Stomach (tissue), 19 donors: ENCODE measurements at places on chromosomes 3 and 15. TPM values are rescaled to one million over a fixed set of nuclear protein-coding genes. Genes with fewer than 3 reads are reported as not detected.

Gene CAMK2N2
- 0.68 TPM for polyA plus RNA-seq

Gene MKRN3
- polyA plus RNA-seq: not detected

Gene ADAMTS7
- polyA plus RNA-seq: 1.7 TPM

Gene SPTBN5
- polyA plus RNA-seq: 2.6 TPM

Gene TXNRD3
- polyA plus RNA-seq: 5.2 TPM

Gene ADGRG7
- not detected for polyA plus RNA-seq

Gene CLSTN2
- polyA plus RNA-seq: 0.10 TPM

Gene B3GALNT1
- 4.8 TPM for polyA plus RNA-seq

Gene GOLGA6L4
- 1.1 TPM for polyA plus RNA-seq

Gene SMAD6
- 5.7 TPM for polyA plus RNA-seq

Gene INAFM2
- polyA plus RNA-seq: 3.4 TPM

Gene A4GNT
- 0.62 TPM for polyA plus RNA-seq

Gene GOLGA6D
- not detected for polyA plus RNA-seq

Gene CLDN1
- 15.6 TPM for polyA plus RNA-seq

Gene FAIM
- 17.1 TPM for polyA plus RNA-seq

Gene GP9
- not detected for polyA plus RNA-seq

Gene SHF
- polyA plus RNA-seq: 7.5 TPM

Gene SST
- 142 TPM for polyA plus RNA-seq

Gene CALML4
- 13.8 TPM for polyA plus RNA-seq

Gene LRTM1
- polyA plus RNA-seq: not detected

Gene GOLGA6L10
- polyA plus RNA-seq: 2.1 TPM

Gene PLA2G4B
- 5.3 TPM for polyA plus RNA-seq

Gene CHAC1
- polyA plus RNA-seq: 25.5 TPM

Gene PCBP4
- polyA plus RNA-seq: 33.5 TPM
